ENCODE measurements at places on chromosomes 7 and 10.

DNA sequence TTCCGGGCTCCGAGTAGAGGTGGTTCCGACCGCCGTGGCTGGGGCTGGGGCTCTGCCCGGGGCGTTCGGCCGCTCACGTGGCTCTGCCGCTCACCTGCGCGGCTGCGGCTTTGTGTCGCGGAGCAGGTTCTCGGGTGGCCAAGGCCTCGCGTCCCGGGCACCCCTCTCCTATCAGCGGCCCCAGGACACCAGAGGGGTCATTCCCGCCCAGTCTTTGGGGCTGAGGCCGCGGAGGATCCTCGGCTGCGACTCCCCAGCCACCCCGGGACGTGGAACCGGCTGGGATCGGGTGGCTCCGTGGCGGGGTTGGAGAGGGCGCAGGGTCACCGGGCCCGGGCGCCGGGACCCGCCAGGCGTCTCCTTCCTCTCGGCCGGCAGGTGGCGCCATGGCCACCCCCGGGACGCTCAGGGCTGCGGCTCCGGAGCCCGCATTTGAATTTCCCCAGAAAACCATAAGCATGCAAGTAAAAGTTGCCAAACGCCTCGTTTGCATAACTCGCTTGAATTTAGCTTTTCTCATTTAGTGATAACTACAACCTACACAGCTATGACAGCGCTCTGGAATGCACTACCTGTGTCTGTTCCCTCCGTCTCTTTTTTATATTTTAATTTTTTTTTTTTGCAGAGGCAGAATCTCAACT, 1.2 kb downstream of the COL26A1 start:
- H3K4me3 ChIP-seq = peak overlapping the region; percentile 78
- H3K4me1 ChIP-seq = no peaks in the 10 kb centered on the region
- peak; percentile 92 for DNase-seq
- H3K36me3 ChIP-seq = no peaks in the 10 kb centered on the region

DNA sequence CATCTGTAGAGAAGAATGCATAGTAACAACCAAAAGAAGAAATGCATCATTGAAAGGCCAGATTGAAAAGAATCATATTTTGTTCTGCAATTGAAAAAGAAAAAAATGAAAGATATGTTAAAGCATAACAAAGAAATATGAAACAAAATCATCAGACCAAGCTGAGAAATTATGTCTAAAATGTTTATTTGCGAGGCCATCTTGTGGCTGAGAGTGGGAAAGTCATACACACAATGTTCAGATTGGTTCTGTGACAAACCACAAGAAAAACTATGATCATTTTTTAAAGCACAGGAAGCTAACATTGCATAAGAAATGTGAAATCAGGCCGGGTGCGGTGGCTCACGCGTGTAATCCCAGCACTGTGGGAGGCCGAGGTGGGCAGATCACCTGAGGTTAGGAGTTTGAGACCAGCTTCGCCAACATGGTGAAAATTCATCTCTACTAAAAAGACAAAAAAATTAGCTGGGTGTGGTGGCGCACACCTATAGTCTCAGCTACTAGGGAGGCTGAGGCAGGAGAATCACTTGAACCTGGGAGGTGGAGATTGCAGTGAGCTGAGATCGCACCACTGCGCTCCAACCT, 36.6 kb downstream of the ABCB5 start:
- no peak for DNase-seq
- no peaks in the 10 kb centered on the region for H3K36me3 ChIP-seq
- no peaks in the 10 kb centered on the region for H3K27me3 ChIP-seq
- no peaks in the 10 kb centered on the region for H3K4me1 ChIP-seq
- no peak overlapping the region for H3K4me3 ChIP-seq

GRCh38 chr7:53431901-53432300, 396.5 kb downstream of the POM121L12 start:
- H3K4me3 ChIP-seq = no peak overlapping the region
- no peaks in the 10 kb centered on the region for H3K4me1 ChIP-seq
- H3K27me3 ChIP-seq = no peaks in the 10 kb centered on the region
- DNase-seq = no peak
- no peak overlapping the region for H3K27ac ChIP-seq
- no peaks in the 10 kb centered on the region for H3K36me3 ChIP-seq

DNA sequence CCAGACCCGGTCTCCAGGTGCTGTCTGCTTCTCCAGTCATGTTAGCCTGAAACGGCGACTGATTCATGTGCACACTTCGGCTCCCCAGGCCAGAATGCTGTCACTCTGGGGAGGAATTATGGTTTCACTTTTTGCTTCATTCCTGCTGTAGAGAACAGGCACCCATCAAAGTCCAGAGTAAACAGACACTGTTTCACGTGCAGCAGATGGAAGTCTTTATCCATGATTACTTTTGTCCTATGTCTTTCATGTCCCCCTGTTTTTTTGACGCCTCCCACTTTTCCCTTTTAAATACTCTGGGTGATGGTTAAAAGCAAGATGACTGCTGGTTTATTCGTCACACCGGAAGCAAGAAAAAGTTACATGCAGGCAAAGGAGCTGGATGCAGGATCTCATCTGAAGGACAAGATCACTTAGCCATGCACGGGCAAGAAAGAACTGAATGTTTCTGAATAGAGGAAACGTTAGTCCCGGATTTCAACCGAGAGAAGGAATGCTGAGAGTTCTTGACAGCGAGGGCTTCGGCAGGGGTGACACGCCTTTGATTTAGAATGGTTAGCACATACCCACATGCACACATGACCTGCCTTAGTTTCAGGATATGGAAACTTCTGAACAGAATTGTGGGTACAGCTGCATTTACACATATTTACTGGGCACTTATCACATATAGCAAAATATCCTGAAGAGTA, 250.0 kb upstream of the KLF6 start:
- H3K27me3 ChIP-seq = no peaks in the 10 kb centered on the region
- DNase-seq = no peak
- H3K36me3 ChIP-seq = no peaks in the 10 kb centered on the region
- no peak overlapping the region for H3K27ac ChIP-seq
- no peaks in the 10 kb centered on the region for H3K4me1 ChIP-seq
- H3K4me3 ChIP-seq = no peak overlapping the region

GRCh38 chr10:14598809-14599764, 175.6 kb downstream of the FAM107B start:
- DNase-seq = no peak
- no peaks in the 10 kb centered on the region for H3K4me1 ChIP-seq
- peaks cover 42% of the 10 kb centered on the region for H3K36me3 ChIP-seq

GRCh38 chr10:130847170-130847569, 464.4 kb downstream of the TCERG1L start:
- no peak overlapping the region for H3K27ac ChIP-seq
- no peak for DNase-seq
- no peaks in the 10 kb centered on the region for H3K36me3 ChIP-seq

GRCh38 chr7:157177333-157177982, 38.7 kb downstream of the UBE3C start:
- H3K4me3 ChIP-seq = no peak overlapping the region
- H3K27me3 ChIP-seq = no peaks in the 10 kb centered on the region

DNA sequence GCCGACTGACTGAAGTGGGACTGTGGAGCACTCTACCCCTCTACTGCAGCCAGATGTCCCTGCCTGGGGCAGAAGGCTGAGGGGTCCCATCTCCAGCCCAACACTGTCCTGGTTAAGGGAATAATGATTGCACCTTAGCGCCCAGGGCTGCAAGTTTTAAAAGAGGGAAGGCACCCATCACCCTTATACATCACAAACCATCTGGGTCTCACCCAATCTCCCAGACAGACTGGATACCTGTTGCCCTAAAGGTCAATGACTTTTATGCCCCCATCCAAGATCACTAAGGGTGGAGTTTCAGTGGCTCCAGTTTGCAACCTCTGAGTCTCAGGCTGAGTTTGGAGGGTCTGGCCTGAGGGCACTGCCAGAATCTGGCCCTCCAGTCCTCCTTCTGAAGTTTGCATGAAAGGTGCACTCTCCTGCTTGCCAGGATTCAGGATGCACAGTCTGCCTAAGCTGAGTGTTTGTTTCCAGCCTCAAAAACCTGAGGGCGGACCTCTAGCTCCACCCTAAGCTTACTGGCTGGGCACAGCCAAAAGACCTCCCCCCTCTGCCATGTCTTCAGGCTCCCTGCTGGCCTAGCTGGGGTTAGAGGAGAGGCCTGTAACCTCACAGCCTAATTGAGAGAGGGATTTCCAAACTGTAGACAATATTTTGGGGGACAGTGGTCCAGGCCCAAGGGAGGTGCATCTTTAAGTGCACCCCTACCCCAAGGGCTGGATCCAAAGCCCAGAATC, 2.5 kb upstream of the EMX2 start:
- DNase-seq = no peak
- peaks cover 100% of the 10 kb centered on the region for H3K27me3 ChIP-seq
- no peak overlapping the region for H3K27ac ChIP-seq
- H3K4me3 ChIP-seq = no peak overlapping the region

DNA sequence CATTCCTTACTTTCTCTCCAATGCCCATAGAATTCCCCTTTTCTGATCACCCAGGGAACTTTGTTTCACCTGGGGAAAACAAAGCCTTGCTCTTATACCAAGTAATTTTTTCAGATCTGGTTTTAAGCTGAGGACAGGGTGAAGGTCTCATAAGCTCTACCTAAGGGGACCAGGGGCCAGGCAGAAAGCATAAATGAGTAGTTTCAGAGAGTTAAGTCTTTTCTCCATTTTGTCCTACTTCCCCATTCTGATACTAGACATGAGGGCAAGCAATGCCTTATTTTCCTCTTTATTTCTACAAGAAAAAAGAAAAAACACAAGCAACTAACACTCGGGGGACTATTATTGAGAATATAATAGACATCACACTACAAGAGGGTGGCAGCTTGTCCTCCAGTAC, 2.9 kb downstream of the AKR1D1 start:
- H3K4me3 ChIP-seq = no peak overlapping the region

DNA sequence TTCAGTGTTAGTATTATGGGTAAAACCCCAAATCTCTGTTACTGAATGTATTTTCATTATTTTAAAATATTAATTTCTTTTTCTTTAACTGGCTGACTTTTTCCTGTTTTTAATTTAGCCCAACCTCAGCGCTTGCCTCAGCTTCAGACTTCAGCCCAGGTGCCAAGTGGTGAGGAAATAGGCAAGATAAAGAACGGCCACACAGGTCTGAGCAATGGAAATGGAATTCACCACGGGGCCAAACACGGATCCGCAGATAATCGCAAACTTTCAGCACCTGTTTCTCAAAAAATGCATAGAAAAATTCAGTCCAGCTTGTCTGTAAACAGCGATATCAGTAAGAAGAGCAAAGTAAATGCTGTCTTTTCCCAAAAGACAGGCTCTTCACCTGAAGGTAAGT, 57.5 kb downstream of the MDFIC start:
- no peaks in the 10 kb centered on the region for H3K36me3 ChIP-seq
- no peaks in the 10 kb centered on the region for H3K4me1 ChIP-seq
- H3K27me3 ChIP-seq = no peaks in the 10 kb centered on the region
- H3K27ac ChIP-seq = no peak overlapping the region

GRCh38 chr10:84155521-84155920, 16.2 kb downstream of the GHITM start:
- H3K4me3 ChIP-seq = no peak overlapping the region
- no peak overlapping the region for H3K27ac ChIP-seq
- DNase-seq = no peak
- peaks cover 52% of the 10 kb centered on the region for H3K36me3 ChIP-seq
- H3K4me1 ChIP-seq = peaks cover 4% of the 10 kb centered on the region

- no peaks in the 10 kb centered on the region for H3K27me3 ChIP-seq
- no peaks in the 10 kb centered on the region for H3K4me1 ChIP-seq
- peak overlapping the region; percentile 62 for H3K27ac ChIP-seq
- DNase-seq = no peak
Observed at GRCh38 chr10:21919117-21919516, 84.4 kb downstream of the DNAJC1 start.

GRCh38 chr10:117928741-117929140, 118.0 kb downstream of the RAB11FIP2 start:
- H3K27ac ChIP-seq = no peak overlapping the region
- H3K4me3 ChIP-seq = no peak overlapping the region
- no peaks in the 10 kb centered on the region for H3K36me3 ChIP-seq
- H3K27me3 ChIP-seq = no peaks in the 10 kb centered on the region
- DNase-seq = no peak

DNA sequence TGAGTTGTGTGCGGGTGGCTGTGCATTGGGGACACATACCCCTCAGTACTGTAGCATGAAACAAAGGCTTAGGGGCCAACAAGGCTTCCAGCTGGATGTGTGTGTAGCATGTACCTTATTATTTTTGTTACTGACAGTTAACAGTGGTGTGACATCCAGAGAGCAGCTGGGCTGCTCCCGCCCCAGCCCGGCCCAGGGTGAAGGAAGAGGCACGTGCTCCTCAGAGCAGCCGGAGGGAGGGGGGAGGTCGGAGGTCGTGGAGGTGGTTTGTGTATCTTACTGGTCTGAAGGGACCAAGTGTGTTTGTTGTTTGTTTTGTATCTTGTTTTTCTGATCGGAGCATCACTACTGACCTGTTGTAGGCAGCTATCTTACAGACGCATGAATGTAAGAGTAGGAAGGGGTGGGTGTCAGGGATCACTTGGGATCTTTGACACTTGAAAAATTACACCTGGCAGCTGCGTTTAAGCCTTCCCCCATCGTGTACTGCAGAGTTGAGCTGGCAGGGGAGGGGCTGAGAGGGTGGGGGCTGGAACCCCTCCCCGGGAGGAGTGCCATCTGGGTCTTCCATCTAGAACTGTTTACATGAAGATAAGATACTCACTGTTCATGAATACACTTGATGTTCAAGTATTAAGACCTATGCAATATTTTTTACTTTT, 1.8 kb downstream of the DDIT4 start:
- peaks cover 7% of the 10 kb centered on the region for H3K36me3 ChIP-seq
- H3K27me3 ChIP-seq = no peaks in the 10 kb centered on the region
- H3K4me3 ChIP-seq = peak overlapping the region; percentile 92
- H3K27ac ChIP-seq = peak overlapping the region; percentile 42
- peaks cover 20% of the 10 kb centered on the region for H3K4me1 ChIP-seq

- H3K27ac ChIP-seq = no peak overlapping the region
- no peaks in the 10 kb centered on the region for H3K36me3 ChIP-seq
- H3K27me3 ChIP-seq = no peaks in the 10 kb centered on the region
- no peaks in the 10 kb centered on the region for H3K4me1 ChIP-seq
- DNase-seq = no peak
- no peak overlapping the region for H3K4me3 ChIP-seq
Observed at GRCh38 chr7:15643000-15643705, 43.3 kb downstream of the MEOX2 start.

DNA sequence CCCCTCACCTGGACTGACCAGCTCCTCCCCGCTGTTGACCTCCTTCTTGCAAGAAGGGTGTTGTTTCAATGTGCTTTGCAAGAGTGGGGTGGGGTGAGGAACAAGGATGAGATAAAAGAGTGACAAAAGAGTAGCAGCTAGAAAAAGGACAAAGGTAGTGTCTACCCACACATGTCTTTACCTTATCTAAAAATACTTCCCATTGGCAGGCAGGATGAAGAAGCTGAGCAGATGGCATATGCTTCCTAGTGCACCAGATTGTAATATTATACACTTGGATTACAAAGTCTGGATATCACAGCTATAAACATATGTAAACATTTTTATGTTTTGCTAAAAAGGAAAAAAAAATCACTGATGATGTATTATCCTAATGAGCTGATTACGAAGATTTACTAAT, 34.5 kb downstream of the CHN2 start:
- no peaks in the 10 kb centered on the region for H3K36me3 ChIP-seq
- no peak overlapping the region for H3K27ac ChIP-seq
- no peak for DNase-seq
- H3K27me3 ChIP-seq = no peaks in the 10 kb centered on the region

DNA sequence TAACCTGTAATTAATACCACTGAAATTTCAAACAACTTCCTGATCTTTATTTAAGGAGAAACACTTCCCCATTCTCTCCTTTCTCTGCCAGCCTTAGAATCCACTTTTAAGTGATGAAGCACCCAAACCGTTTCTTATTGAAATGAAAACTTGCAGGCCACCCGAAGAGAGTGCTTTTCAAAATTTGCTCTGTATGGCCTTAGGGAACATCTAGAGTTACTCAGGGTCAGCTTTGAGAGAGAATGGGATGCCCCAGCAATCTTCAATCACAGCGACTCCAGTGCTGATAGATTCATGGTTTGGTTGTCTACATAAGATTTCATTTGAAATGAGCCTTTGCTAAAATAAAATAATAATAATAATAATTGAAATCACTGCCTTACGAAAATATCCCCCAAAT, 323.1 kb downstream of the PCLO start:
- H3K27me3 ChIP-seq = no peaks in the 10 kb centered on the region
- H3K36me3 ChIP-seq = no peaks in the 10 kb centered on the region
- DNase-seq = no peak

Measured in endodermal cell (in vitro differentiated cells).